ENCODE measurements at places on chromosomes 3 and 15. TPM values are rescaled to one million over a fixed set of nuclear protein-coding genes. Genes with fewer than 3 reads are reported as not detected.
A peak's percentile ranks its signal among the peaks of the same experiment; 100 is the strongest.

GRCh38 chr15:52057996-52058395 is 39.0 kb downstream of the MAPK6 start:
- H3K36me3 ChIP-seq: peaks cover 42% of the 10 kb centered on the region
- H3K27me3 ChIP-seq: no peaks in the 10 kb centered on the region
- H3K4me3 ChIP-seq: no peak overlapping the region
- no peaks in the 10 kb centered on the region for H3K4me1 ChIP-seq
- DNase-seq: no peak
- H3K27ac ChIP-seq: no peak overlapping the region

DNA sequence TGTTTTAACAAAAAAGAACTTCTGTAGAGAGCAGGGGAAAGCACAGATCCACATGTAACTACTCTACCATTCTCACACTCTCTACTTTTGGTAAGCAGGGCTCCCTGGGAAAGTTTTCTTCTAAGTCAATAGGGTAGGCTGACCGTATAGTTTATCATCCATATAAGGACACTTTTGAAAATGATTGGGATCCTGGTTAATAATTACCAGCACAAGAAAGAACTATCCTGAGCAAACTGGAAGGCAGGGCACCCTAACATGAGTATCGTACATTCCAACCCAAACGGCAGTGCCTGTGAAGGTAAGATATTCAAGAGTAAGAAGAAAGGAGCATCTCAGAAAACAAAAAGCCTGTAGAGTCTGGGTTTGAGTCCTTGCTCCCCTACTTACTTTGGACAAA is 22.1 kb downstream of the SUSD5 start:
- H3K4me3 ChIP-seq: no peak overlapping the region
- H3K36me3 ChIP-seq: no peaks in the 10 kb centered on the region
- no peak overlapping the region for H3K27ac ChIP-seq
- H3K27me3 ChIP-seq: peaks cover 5% of the 10 kb centered on the region
- no peak for DNase-seq
- no peaks in the 10 kb centered on the region for H3K4me1 ChIP-seq

DNA sequence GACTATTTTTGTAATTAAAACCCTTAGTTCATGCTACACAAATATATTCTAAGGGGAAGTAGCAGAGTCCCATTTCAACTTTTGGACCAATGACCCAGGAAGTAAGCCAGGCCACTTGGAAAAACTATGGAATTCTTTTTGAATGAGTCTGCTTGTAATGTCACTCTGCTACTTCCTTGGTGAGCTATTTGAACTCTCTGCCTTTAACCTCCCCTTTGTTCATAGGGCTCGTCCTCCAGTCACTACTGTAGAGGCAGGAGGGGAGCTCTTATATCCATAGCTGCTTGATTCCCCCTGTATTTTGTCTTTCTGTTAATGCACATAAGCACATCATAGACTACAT is 119.6 kb downstream of the UACA start:
- H3K27ac ChIP-seq: no peak overlapping the region
- H3K4me1 ChIP-seq: no peaks in the 10 kb centered on the region
- DNase-seq: no peak
- peaks cover 58% of the 10 kb centered on the region for H3K27me3 ChIP-seq

- no peaks in the 10 kb centered on the region for H3K36me3 ChIP-seq
- H3K27ac ChIP-seq: no peak overlapping the region
- H3K4me3 ChIP-seq: no peak overlapping the region
- DNase-seq: no peak
Measured at GRCh38 chr3:61192222-61192621, 59.0 kb downstream of the FHIT start.

DNA sequence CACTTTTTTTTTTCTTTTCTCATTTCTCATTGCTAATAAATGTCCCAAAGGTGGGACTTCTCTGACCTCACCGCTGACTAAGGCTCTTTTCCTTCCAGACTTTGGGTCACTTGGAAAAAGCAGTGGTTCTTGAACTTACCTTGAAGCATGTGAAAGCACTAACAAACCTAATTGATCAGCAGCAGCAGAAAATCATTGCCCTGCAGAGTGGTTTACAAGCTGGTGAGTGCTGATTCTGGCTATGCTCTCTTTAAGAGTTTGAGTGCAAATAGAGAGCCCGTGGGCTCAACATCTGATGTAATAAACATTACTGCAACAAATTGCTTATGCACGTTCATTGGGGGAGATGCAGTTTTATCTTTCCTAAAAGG is 2.0 kb downstream of the BHLHE40 start:
- peak overlapping the region; percentile 87 for H3K27ac ChIP-seq
- peaks cover 68% of the 10 kb centered on the region for H3K36me3 ChIP-seq

DNA sequence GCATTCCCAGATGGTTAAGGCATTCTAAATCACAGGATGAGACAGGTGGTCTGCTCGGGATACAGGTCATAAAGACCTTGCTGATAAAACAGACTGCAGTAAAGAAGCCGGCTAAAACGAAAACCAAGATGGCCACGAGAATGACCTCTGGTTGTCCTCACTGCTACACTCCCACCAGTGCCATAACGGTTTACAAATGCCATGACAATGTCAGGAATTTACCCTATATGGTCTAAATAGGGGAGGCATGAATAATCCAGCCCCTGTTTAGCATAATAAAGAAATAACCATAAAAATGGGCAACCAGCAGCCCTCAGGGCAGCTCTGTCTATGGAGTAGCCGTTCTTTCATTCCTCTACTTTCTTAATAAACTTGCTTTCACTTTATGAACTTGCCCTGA is 151.1 kb downstream of the ZNF385D start:
- no peaks in the 10 kb centered on the region for H3K36me3 ChIP-seq
- no peak overlapping the region for H3K27ac ChIP-seq
- no peaks in the 10 kb centered on the region for H3K4me1 ChIP-seq
- no peaks in the 10 kb centered on the region for H3K27me3 ChIP-seq
- H3K4me3 ChIP-seq: no peak overlapping the region
- DNase-seq: no peak

- H3K4me3 ChIP-seq: peak overlapping the region; percentile 78
- H3K4me1 ChIP-seq: peaks cover 56% of the 10 kb centered on the region
- H3K27ac ChIP-seq: peak overlapping the region; percentile 97
- DNase-seq: peak; percentile 54
- H3K27me3 ChIP-seq: peaks cover 28% of the 10 kb centered on the region
- peaks cover 7% of the 10 kb centered on the region for H3K36me3 ChIP-seq
Measured at GRCh38 chr15:70098461-70099166, 897 bp upstream of the TLE3 start.

DNA sequence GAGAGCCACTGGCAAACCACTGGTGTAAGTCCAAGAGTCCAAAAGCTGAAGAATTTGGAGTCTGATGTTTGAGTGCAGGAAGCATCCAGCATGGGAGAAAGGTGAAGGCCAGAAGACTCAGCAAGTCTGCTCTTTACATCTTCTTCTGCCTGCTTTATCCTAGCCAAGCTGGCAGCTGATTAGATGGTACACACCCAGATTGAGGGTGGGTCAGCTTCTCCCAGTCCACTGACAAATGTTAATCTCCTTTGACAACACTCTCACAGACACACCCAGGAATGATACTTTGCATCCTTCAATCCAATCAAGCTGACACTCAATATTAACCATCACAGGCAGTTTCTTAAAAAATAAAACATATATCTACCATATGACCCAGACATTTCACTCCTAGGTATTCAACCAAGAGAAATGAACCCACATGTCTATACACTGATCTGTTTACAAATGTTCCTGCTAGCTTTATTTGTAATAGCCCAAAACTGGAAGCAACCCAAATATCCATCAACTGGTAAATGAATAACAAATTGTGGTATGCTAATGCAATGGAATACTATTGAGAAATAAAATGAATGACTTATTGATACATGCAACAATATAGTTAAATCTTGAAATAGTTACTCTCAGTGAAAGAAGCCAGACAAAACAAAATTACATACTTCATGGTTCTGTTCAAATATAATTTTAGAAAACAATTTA is 373.8 kb downstream of the ZNF385D start:
- no peak for DNase-seq
- no peaks in the 10 kb centered on the region for H3K4me1 ChIP-seq
- H3K27ac ChIP-seq: no peak overlapping the region

GRCh38 chr3:196689941-196690660 is 21.9 kb downstream of the CEP19 start:
- H3K27ac ChIP-seq: no peak overlapping the region
- H3K36me3 ChIP-seq: no peaks in the 10 kb centered on the region
- H3K4me1 ChIP-seq: peaks cover 11% of the 10 kb centered on the region
- no peaks in the 10 kb centered on the region for H3K27me3 ChIP-seq

- peaks cover 6% of the 10 kb centered on the region for H3K27me3 ChIP-seq
- H3K4me1 ChIP-seq: peaks cover 4% of the 10 kb centered on the region
- peak; percentile 70 for DNase-seq
- H3K36me3 ChIP-seq: no peaks in the 10 kb centered on the region
Measured at GRCh38 chr3:46496746-46497555, 825 bp upstream of the RTP3 start.

- H3K27me3 ChIP-seq: peaks cover 38% of the 10 kb centered on the region
- no peak overlapping the region for H3K27ac ChIP-seq
- no peaks in the 10 kb centered on the region for H3K4me1 ChIP-seq
- no peaks in the 10 kb centered on the region for H3K36me3 ChIP-seq
- DNase-seq: no peak
- no peak overlapping the region for H3K4me3 ChIP-seq
Measured at GRCh38 chr15:57640930-57641682, 49.4 kb downstream of the MYZAP start.

DNA sequence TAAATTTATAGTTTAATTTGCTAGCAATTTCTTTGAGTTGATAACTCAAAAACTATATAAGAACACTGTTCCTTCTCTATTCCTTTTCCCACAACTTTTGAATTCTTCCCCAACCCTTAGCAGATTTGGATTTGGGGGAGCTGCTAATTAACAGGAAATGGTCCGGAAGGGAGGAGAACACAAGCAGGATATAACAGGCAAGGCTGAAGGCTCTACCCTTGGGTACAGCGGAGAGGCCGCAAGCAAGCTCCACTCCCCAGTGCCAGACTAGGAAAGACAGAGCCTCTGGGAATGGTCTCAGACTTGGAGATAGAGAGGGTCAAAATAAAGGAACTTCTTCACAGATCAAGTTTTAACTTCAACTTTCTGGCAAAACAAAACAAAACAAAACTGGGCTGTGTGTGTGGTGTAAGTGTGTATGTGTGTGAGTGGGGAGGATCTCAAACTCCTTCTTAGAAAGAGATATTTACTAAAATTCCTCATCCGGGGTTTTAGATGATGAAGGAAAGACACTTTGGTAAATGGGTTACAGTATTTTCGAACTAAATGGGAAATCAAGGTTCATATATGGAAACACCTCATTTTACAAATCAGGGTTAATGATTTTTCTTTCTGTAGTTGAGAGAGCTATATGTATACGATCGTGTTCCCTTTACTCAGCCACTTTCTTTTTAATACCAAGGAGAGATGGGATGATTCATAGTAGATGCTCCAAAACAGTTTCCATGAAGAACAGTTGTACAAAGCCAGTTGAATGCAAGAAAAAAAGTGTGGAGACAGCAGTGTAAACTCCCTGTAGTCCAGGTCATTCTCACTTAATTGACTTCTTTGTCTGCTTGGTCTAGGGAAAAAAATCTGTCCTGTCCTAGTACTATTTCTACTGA is 161.1 kb downstream of the TP63 start:
- H3K27me3 ChIP-seq: peaks cover 2% of the 10 kb centered on the region
- no peaks in the 10 kb centered on the region for H3K36me3 ChIP-seq
- H3K27ac ChIP-seq: no peak overlapping the region
- no peak for DNase-seq
- peaks cover 4% of the 10 kb centered on the region for H3K4me1 ChIP-seq
- no peak overlapping the region for H3K4me3 ChIP-seq

GRCh38 chr15:23095796-23096195 is 40.8 kb downstream of the GOLGA6L1 start:
- DNase-seq: no peak

DNA sequence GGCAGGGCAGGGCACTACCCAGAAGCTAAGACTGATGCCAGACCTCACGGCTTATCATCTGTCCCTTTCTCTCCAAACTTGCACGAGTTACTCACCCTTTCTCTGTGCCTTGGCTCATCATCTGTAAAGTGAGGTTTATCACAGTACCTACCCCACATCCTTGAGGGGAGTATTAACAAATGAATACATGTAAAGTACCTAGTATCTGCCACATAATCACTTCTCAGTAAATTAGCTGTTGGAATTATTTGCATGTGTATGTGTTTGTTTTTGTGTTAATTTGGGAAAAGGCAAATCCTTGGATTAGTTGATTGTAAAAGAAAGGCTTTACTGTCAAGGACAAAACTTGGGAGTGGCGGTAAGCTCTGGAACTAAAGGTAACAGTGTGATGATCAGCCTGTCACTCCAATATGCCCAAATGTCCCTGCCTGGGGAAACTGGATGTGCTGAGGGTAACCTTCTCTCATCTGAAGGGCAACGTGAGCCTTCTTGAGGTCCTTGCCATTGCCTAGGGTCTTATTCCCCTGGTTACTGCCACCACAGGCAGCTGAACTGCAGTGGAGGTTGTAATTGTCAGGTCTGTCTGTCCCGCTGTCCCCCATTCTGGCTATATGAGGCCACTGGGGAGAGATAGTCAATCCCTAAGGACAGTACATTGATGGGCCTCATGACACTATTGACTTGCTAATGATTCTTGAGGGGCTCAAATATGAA is 269.4 kb downstream of the CLSTN2 start:
- peaks cover 2% of the 10 kb centered on the region for H3K27me3 ChIP-seq
- H3K4me3 ChIP-seq: no peak overlapping the region
- no peak for DNase-seq
- H3K36me3 ChIP-seq: no peaks in the 10 kb centered on the region

- no peaks in the 10 kb centered on the region for H3K27me3 ChIP-seq
- H3K4me1 ChIP-seq: peaks cover 16% of the 10 kb centered on the region
- no peaks in the 10 kb centered on the region for H3K36me3 ChIP-seq
- no peak overlapping the region for H3K4me3 ChIP-seq
- DNase-seq: peak; percentile 44
Measured at GRCh38 chr3:100269410-100270214, 8.8 kb downstream of the TBC1D23 start.

Gene ISG20
- total RNA-seq: 155 TPM

Gene PLSCR4
- not detected for total RNA-seq

Gene NISCH
- 72.9 TPM for total RNA-seq

Gene GDPGP1
- total RNA-seq: 7.0 TPM

Gene ROPN1
- not detected for total RNA-seq

Gene WNT7A
- not detected for total RNA-seq

Gene MOBP
- total RNA-seq: not detected

All from activated CD8-positive, alpha-beta memory T cell treated with anti-CD3 and anti-CD28 coated beads, Interleukin-2, amount 10 ng/mL, durations not matched to agents 7 days and 5 days (primary cell).